ENCODE measurements at places on chromosomes 11 and 22. TPM values are rescaled to one million over a fixed set of nuclear protein-coding genes. Genes with fewer than 3 reads are reported as not detected.

DNA sequence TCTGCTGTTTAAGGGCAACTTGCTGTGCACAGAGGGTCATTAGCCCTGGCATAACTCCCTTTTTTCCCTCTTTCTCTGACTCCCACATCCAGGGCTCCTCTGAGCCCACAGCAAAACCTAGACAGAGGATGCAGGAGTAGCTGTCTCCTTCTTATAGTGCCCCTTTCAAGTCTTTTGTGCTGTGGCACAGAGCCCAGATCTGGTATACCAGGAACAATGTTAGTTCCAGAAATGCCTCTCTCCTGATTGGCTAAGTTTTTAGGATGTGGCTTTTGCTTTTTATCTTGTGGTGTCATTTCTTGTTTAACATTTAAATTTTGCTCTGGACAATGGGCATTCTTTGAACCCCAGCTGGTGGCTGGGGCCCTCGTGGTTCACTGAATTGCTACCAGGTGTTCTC lies 25.6 kb upstream of the RRM1 start:
- no peak for DNase-seq

- DNase-seq = no peak
Measured at GRCh38 chr11:109522116-109522755, 100.2 kb downstream of the C11orf87 start.

- no peak for DNase-seq
Measured at GRCh38 chr11:99920956-99921355, 766.1 kb upstream of the ARHGAP42 start.

Gene HINFP
- total RNA-seq = 67.9 TPM

DNA sequence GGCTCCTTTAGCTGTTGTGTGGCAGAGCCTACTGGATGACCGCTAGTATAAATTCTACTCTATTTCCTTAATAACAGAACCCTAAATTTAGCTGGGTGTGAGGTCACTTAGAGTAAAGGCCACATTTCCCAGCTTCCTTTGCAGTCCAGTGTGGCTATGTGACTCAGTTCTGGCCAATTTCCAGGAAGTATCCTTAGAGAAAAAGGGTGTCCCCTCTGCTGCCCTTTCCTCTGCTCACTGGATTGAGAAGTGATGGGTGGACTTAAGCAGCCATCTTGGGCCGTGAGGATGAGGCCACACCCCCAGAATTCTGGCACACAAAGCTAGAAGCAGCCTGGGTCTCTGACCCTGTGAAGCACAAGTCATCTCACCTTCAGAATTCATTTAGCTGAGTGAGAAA lies 11.7 kb upstream of the RASD2 start:
- no peak for DNase-seq

- no peak for DNase-seq
Measured at GRCh38 chr22:45179276-45180049, 15.7 kb downstream of the NUP50 start.
